ENCODE measurements at places on chromosomes 7 and 10.

DNA sequence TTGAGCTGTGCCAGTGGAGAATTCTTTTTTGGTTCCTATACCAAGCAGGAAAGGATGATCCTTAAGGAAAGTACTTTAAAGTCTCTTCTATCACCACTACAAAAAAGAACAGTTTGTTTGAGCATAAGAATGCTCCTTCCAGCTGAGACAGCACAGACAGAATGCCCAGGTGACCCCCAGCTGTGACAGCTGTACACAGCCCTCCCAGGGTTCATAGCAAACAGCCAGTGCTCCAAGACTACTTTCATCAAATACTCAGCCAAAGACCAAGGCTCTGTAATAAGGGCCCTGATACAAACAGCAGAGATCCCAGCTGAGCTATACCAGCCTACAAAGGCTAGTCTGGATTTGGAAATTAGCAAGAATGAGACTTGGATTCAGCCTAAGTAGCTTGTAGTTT is 65.7 kb downstream of the NXPH1 start:
- no peak for DNase-seq

DNA sequence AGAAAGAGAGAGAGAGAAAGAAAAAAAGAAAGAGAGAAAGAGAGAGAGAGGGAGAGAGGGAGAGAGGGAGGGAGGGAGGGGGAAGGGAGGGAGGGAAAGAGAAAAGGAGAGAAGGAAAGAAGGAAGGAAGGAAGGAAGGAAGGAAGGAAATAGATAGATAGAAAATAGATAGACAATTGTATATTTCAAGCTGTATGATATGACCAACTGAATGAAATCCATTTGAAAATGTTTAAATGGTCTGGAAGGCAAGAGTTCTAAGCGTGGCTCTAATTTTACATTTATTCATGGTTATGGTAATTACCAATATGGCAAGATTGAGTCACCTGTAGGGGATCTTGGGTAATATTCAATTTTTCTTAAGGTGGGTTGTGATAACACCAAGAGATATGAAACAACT is 24.4 kb upstream of the CTAGE4 start:
- DNase-seq, result no peak

DNA sequence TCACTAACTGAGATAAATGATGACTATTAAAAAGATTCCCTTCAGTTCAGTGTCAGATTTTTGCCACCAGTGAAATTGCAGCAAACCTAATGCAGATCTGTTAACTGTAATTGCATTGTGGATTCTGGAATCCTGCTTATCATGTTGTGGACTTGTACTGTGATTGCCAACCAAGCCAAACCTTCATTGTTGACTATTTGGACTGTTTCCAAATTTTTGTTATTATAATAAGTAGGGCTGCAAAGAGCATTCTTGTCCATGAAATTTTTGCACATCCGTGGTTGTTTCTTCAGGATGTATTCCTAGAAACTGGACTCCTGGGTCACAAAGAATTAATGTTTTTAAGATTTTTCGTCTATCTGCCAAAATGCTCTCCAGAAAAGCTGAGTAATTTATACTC is 281.6 kb upstream of the ZMIZ1 start:
- DNase-seq, result no peak

DNA sequence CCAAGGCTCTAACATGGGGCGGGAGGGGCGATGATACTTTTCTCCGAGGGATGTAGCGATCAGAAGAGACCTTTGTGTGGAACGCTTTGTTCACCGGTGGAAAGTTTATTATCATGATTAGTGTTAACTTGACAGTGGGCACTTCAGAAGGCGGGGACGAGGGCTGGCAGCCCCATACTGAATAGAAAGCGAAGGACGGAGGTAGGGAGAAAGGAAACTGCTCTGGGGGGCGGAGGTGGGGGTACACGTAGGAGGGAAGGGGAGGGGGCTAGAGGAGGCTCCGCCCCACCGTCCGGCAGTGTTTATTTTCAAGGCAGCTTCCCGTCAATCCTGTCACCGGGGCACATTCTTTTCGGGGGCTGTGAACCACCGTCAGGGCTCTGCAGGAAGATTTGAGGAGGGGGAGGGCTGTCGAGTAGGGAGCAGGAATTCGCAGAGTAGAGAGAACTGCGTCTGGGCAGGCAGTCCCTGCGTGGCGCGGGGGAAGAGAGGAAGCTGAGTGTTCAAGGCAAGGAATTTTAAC is 9.4 kb upstream of the NKX2-3 start:
- DNase-seq, result no peak

DNA sequence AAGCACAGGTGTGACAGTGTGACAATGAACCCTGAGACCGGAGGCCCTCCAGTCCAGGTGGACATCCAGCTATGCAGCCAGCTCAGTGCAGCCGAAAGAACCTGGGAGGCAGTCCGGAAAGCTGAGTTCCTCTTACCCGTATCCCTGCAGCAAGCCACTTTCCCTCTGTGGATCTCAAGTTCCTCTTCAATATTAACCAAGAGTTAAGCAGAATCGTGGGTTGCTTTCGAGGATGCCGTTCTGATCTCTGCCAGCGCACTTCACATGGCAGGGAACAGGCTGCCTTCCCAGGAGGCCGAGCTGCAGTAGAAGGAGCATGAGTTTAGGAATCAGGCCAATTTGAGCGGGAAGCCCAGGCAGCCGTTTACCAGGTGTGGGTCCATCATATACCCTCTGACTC is 591.6 kb downstream of the SDK1 start:
- no peak for DNase-seq

- DNase-seq, result no peak
Observed at GRCh38 chr10:16679511-16679910, 137.7 kb downstream of the RSU1 start.

DNA sequence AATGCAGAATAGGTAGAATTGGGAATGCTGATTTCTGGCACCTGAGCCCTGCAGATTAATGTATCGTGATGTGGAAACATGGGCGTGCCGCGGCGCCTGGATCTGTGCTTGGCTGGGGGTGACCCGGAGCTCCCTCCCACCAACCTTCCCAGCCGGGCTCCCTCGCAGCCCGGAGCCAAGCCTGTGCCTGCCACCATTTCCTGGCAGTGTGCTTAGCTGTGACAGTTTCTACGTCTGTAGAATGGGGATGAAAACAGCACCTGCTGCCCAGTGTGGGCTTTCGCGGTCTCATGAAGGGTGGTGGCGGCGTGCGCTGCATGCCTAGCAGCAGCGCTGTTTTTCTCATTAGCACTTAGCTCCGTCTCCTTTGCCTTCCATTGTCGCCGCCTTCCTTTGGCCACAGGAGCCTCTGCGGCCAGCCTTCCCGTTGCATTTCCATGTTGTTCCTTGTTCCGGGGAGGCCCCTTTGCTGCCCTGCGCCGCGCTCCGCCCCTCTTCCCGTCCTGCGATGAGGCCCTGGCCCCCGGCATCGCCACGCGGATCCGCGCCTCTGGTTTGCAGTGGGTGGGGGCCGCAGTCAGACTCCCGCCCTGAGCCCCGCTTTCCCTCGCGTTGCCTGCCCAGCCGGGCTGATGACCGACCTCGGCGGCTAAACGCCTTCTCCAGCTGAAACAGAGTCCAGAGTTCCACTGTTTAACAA is 84.2 kb downstream of the CUL1 start:
- DNase-seq, result no peak

GRCh38 chr7:143884969-143885559 is 16.9 kb downstream of the TCAF1 start:
- DNase-seq, result no peak

All from kidney epithelial cell (primary cell).